ENCODE measurements at places on chromosomes 4 and X. TPM values are rescaled to one million over a fixed set of nuclear protein-coding genes. Genes with fewer than 3 reads are reported as not detected.

The PWWP3B gene
- polyA plus RNA-seq = not detected

The ANXA3 gene
- polyA plus RNA-seq = 96.6 TPM

The TMEM144 gene
- 120 TPM for polyA plus RNA-seq

The FOXR2 gene
- 0.56 TPM for polyA plus RNA-seq

The RGS12 gene
- 14.1 TPM for polyA plus RNA-seq

The SMIM10 gene
- not detected for polyA plus RNA-seq

The GAGE12J gene
- not detected for polyA plus RNA-seq

The VSIG4 gene
- polyA plus RNA-seq = 90.1 TPM

The CT55 gene
- polyA plus RNA-seq = not detected

The ATRX gene
- polyA plus RNA-seq = 6.3 TPM

The TET2 gene
- polyA plus RNA-seq = 3.9 TPM

The SNCA gene
- polyA plus RNA-seq = 0.89 TPM

The KIT gene
- 0.22 TPM for polyA plus RNA-seq

The MTNR1A gene
- polyA plus RNA-seq = 0.15 TPM

The FAM53A gene
- polyA plus RNA-seq = 1.1 TPM

The XAGE2 gene
- polyA plus RNA-seq = not detected

The CFI gene
- polyA plus RNA-seq = 43.4 TPM

The TRO gene
- 2.1 TPM for polyA plus RNA-seq

The SMR3B gene
- not detected for polyA plus RNA-seq

The MAGEC2 gene
- polyA plus RNA-seq = not detected

The MAGEA11 gene
- not detected for polyA plus RNA-seq

The NUDT11 gene
- polyA plus RNA-seq = 7.0 TPM

The VCX2 gene
- polyA plus RNA-seq = not detected

The TEX11 gene
- polyA plus RNA-seq = 0.04 TPM

The ZNF185 gene
- 1.4 TPM for polyA plus RNA-seq

The RAI2 gene
- 6.5 TPM for polyA plus RNA-seq

The MSX1 gene
- 0.67 TPM for polyA plus RNA-seq

The CLCN5 gene
- 4.5 TPM for polyA plus RNA-seq

The BEX4 gene
- polyA plus RNA-seq = 98.8 TPM

The MAGEA9B gene
- not detected for polyA plus RNA-seq

The WNK3 gene
- 1.1 TPM for polyA plus RNA-seq

The ADH4 gene
- 91.2 TPM for polyA plus RNA-seq

The IL9R gene
- 0.18 TPM for polyA plus RNA-seq

The PCDH10 gene
- 0.73 TPM for polyA plus RNA-seq

The NAT8L gene
- polyA plus RNA-seq = under 0.01 TPM

The UBE2D3 gene
- polyA plus RNA-seq = 173 TPM

The FAM184B gene
- not detected for polyA plus RNA-seq
